ENCODE measurements at places on chromosomes 2 and 18.

GRCh38 chr18:34911661-34912384 lies 129.4 kb upstream of the MAPRE2 start:
- DNase-seq, result no peak

DNA sequence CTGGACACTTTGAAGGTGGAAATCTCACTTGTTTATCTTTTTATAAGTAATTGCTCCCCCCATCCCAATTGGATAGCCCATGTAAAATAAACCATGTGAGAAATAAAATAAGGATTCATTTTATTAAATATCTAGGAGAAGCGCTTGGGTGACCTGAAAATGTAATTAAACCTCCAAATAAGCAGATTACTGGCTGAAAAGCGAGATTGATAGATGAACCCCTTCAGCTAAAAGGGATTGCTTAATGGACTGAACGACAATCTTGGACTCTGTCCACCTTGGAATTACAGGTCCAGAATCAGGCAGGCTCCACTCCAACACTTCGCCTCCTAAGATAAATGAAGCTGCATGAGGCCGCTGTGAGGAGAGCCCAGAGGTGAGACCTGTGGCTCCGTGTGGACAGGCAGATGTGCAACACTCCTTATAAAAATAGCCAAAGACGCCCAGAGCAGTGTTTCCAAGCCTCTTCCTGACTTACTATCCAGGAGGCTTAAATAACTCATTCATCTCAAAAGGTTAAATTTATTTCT lies 441.5 kb downstream of the MTX2 start:
- no peak for DNase-seq

- DNase-seq, result no peak
Measured at GRCh38 chr18:34808389-34808788, 98.3 kb downstream of the DTNA start.

DNA sequence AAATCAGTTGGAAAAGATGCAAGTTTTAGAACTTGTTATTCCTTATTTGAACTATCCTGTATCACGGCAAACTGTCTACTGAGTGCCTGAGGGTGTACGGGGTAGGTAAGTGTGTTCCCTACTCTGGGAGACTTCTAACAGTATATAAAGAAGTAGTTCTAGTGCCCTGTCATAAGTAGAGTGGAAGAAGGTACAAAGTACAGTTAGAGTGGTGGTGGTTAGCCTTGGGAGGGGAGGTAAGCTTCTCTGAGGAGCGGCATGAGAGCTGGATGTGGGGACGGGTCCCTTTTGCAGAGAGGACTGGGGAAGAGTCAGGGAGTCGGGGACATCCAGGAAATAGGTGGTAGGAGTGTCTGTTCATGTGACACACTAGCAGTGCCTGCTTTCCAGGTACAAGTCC lies 48.5 kb downstream of the DGKD start:
- DNase-seq, result no peak

- no peak for DNase-seq
Measured at GRCh38 chr2:84999553-84999955, 28.6 kb downstream of the KCMF1 start.

- DNase-seq, result no peak
Measured at GRCh38 chr2:153133716-153134115, 344.8 kb downstream of the RPRM start.

- no peak for DNase-seq
Measured at GRCh38 chr2:39399570-39399969, 37.5 kb downstream of the MAP4K3 start.

- DNase-seq, result no peak
Measured at GRCh38 chr2:208360259-208361076, 46.1 kb upstream of the PTH2R start.

DNA sequence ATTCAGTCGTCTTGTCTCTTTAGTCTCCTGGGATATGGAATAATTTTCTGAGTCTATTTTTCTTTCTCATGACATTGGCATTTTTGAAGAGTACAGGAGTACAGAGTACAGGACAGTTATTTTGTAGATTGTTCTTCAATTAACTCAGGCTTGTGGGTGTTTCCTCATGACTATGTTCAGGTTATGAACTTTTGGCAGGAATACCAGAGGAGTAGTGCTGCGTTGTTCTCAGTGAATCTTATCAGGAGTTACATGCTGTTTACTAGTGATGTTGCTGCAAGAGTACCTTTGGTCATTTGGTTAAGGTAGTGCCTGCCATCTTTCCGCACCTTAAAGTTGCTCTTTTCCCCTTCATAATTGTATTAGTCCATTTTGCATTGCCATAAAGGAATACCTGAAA lies 41.3 kb upstream of the AGFG1 start:
- DNase-seq, result no peak

DNA sequence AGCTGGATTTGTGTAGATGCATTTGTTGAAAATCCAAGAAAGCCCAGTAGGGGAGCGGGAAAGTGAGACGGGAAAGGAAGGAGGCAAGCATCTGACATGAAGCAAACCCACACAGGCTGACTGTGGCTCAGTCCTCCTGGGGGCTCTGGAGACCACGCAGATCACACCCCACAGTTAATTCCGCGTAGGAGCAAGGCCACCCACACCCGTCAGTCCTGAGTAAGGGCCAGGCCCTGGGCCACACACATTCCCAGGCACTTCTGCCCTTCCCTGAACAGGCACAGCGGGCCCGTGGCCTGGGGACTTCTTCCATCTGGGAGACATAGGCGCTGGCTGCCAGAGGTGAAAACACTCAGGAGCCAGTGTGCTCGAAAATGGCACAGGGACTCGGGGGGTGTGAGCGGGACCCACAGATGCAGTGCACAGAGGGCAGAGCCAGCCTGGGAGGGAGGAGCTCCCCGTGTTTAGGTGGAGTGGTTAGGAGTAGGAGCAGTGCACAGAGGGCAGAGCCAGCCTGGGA lies 19.4 kb upstream of the PRLH start:
- no peak for DNase-seq

DNA sequence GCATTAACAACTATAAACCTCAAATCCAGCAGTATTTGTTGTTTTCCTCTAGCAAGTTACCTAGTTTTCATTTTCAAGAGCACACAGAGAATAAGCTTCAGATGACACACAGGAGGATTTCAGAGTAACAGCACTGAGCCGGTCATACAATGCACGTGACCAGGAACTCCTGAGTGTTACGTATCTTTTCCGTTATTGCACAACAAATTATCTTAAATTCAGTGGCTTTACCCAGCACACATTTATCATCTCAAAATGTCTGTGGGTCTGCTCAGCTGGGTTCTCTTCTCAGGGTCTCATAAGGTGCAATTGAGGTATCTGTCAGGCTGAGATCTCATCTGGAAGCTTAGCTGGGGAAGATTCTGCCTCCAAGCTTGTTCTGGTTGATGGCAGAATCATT lies 379.5 kb upstream of the KLHL29 start:
- no peak for DNase-seq

- no peak for DNase-seq
Measured at GRCh38 chr18:74013955-74014354, 133.7 kb downstream of the FBXO15 start.

GRCh38 chr2:33236482-33237385 lies 239.7 kb upstream of the RASGRP3 start:
- DNase-seq, result no peak

DNA sequence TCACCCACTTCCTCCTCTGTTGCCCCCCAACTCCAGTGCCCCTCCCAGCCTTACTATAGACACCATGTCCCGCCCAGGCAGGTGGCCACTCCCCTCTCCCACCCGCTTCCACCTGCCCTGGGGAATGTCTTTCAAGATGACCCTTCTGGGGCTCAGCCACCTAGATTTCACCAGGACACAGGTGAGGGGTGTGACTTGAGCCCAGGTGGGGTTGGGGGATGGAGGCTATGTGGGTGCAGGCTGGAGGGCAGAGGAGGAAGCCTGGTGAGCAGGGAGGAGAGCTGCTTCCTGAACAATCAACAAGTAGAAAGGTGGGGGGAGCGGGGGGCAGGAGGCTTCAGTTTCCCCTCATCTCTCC lies 8.7 kb downstream of the ADRA2B start:
- DNase-seq, result peak; percentile 4

DNA sequence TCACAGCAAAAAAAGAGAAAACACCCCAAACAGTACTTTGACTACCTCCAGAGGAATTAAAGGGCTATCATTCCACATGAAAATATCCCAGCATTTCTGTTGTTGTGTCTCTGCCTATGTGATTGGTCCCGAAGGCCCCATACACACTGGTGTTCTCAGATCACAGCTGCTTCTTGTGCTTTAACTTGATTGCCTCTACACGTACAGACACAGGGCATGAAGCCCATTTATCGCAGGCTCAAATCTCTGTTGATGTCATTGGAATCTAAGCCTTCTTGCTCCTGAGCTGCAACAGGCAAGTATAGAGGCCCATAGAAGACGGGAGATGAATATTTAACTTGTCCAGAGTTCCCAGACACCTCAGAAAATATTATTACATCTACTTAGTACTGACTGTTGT lies 405.2 kb downstream of the NCKAP5 start:
- DNase-seq, result no peak

DNA sequence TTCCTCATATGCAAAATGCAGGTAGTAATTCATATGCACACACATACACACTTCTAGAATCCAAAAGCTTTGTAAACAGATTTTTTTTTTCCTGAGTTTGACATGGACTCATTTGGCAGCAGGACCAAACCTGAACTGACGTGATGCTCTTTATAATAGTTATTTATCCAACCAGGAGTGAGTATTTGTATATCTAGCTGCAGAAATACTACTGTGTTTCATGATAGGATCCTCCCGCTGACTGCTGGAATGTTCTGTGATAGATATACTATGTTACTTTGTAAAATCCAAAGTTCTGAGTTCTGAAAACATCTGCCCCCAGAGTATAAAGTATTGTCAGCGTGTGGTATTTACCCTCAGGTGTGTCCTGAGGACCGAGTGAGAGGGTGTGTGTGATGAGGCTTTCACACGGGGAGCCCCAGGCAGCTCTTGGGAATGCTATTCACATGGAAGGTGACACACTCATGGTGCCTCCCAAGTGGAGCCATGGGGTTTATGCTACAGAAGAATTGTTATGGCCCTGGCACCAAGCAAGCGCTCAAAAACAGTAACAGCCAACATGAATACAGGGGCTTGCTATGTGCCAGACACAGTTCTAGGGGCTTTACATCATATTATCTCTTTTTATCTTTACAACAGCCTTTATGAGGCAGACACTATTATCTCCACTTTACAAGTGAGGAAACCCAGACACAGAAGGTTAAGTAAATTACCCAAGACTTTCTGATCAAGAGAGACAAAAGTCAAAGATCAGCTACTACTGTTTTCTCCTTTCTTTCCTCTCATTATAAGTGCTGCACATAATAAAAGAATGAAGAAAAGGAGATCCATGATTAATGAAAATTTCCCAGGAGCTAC lies 16.7 kb upstream of the TXNDC2 start:
- DNase-seq, result no peak

- no peak for DNase-seq
Measured at GRCh38 chr2:175430236-175430635, 248.7 kb upstream of the ATP5MC3 start.

- DNase-seq, result no peak
Measured at GRCh38 chr2:66463206-66463755, 28.4 kb downstream of the MEIS1 start.

DNA sequence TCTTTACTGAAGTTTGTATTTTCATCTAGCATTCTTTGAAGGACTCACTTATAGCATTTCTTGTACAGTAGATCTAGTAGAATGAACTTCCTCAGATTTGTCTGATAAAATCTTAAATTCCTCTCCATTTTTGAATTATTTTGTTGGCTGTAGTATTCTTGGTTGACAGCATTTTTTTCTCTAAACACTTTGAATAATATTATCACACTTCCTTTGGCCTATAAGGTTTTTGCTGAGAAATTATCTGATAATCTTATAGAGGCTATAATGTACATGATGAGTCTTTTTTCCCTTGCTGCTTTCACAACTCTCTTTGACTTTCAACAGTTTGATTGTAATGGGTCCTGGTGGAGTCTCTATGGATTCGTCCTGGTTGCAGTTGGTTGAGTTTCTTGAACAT lies 169.5 kb downstream of the NOL4 start:
- DNase-seq, result no peak

GRCh38 chr2:231436957-231437356 lies 27.3 kb downstream of the NCL start:
- DNase-seq, result no peak

GRCh38 chr18:53795610-53796009 lies 428.9 kb downstream of the MBD2 start:
- no peak for DNase-seq

DNA sequence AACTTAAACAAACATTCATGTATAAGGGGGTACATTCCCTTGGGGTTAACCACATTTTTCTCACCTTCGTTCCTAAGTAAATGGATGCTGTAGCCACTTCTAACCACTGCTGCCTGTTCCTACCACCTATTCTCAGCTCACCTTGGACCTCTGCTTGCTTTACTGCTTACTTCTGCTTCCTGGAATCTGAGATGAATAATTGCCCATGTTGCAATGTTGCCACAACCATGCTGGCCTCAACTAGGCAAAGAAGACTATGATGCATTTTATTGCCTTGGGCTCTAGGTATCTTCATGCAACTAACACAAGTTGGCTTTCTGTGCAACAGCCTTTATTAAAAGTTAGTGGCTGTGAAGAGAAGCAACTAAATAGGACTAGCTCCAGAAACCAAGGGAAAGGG lies 106.3 kb upstream of the TCF4 start:
- no peak for DNase-seq

- no peak for DNase-seq
Measured at GRCh38 chr18:62175521-62175920, 11.3 kb downstream of the PIGN start.

DNA sequence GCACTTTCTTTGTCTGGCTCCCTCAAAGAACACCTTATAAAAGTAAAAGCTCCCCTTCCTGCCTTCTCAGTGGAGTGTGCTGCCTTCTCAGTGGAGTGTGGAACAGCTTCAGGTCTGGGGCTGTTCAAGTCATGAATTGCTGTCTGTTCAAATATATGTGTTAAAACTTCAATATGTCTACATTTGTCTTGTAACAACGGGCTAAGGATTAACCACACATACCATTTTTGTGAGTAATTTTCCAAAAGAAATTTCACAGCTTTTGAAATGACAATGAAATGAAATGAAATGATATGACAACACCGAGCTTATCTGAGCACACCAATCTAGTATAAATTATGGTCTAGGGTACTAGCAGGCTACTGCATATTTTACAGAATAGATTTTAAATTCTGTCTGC lies 42.9 kb downstream of the CABYR start:
- DNase-seq, result no peak

DNA sequence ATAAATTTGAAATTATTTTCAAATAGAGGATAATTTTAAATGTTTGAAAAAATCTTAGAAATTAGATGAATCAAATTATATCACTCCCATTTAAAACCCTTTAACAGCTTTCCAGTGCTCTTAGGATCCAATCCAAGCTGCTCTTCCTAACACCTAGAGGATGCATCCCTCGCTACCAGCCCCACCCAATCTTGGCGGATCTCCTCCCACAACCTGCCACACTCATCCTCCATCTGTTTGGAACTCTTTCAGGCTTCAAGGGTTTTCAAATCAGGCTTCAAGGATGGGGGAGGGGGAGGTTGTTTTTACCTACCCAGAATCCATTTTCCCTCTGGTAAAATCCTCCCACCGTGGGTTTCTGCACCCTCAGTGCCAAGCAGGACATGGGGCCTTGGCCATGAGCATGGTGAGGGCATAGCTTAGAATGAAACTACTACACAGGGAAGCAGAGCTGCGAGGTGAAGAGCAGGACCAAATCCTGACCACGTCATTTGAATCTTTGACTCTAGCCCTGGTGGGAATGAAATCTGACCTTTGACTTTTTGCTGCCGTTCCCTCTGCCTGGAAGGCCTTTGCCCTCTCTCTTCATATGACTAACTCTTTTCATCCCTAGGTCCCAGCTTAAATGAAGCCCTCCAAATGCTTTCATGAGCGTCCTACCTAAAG lies 113.0 kb upstream of the MAPRE2 start:
- no peak for DNase-seq

GRCh38 chr2:16726577-16726976 lies 60.9 kb upstream of the CYRIA start:
- DNase-seq, result no peak

- no peak for DNase-seq
Measured at GRCh38 chr2:129469871-129470270, 509.6 kb upstream of the RAB6C start.
